ENCODE measurements at places on chromosomes 3 and 15.
A peak's percentile ranks its signal among the peaks of the same experiment; 100 is the strongest.

GRCh38 chr3:46889381-46890110 lies 12.0 kb downstream of the PTH1R start:
- DNase-seq, result no peak

DNA sequence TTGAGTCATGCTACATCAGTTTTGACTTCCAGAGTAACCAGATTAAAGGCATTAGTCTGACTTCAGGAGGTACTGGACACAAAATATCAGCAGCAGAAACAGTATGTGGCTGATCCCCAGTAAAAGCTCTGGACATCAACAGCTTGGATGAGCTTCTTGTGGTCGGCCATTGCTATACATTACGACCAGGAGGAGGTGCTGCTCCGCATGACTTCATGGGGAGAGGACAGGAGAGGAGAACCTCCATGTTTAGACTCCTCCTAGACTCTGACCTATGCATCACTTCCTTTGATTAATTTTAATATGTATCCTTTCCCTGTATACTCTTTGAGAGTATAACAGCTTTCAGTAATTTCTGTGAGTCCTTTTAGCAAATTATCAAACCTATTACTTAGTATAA lies 285.6 kb upstream of the ARHGEF26 start:
- DNase-seq, result no peak

GRCh38 chr3:188283347-188283746 lies 129.4 kb downstream of the LPP start:
- no peak for DNase-seq

DNA sequence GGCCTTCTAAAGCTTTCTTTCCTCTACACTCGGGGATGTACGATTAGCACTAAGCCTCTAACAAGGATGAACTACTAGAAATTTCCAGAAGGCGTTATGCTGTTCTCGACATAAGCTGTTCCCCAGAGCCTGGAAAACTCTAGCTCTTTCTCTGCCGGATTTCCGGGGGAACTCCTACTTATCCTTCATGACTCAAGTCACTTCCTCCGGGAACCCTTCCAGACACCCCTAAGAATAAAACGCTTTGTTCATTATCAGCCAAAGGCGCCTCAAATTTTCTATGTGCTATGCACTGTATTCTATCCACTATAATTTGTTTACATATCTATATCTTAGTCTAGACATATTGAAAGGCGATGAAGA lies 455 bp upstream of the SNAP23 start:
- DNase-seq, result peak; percentile 62

GRCh38 chr15:63093486-63094205 lies 28.0 kb upstream of the LACTB start:
- peak; percentile 78 for DNase-seq

- no peak for DNase-seq
Measured at GRCh38 chr3:183378008-183378407, 50.4 kb downstream of the MCF2L2 start.

DNA sequence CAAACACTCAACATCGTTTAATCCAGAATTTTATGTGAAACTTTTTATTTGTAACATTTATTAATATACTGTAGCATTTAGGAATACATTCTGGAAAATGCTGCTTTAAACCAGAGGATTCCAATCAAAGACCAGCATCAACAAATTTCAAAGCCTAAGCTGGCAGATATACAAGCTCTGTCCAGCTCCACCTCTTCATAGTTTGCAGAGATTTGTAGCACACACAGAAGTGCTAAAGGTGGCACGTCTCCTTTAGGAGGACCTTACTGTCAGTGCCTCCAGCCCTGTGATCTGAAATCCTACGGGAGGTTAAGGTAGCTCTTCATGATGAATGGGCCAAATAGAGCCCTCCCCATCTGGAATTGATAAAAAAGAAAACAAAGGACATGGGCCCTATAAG lies 329.7 kb upstream of the NECTIN3 start:
- no peak for DNase-seq

GRCh38 chr3:197949191-197949777 lies 706 bp upstream of the RPL35A start:
- no peak for DNase-seq

GRCh38 chr3:103991461-103992115 lies 1375.1 kb upstream of the ALCAM start:
- DNase-seq, result peak; percentile 9

- DNase-seq, result no peak
Measured at GRCh38 chr15:63353887-63354286, 27.8 kb downstream of the CA12 start.

- DNase-seq, result no peak
Measured at GRCh38 chr15:70513819-70514218, 249.5 kb downstream of the UACA start.

Data from NCI-H226 (cell line).